ENCODE measurements at places on chromosomes 7 and 10.

DNA sequence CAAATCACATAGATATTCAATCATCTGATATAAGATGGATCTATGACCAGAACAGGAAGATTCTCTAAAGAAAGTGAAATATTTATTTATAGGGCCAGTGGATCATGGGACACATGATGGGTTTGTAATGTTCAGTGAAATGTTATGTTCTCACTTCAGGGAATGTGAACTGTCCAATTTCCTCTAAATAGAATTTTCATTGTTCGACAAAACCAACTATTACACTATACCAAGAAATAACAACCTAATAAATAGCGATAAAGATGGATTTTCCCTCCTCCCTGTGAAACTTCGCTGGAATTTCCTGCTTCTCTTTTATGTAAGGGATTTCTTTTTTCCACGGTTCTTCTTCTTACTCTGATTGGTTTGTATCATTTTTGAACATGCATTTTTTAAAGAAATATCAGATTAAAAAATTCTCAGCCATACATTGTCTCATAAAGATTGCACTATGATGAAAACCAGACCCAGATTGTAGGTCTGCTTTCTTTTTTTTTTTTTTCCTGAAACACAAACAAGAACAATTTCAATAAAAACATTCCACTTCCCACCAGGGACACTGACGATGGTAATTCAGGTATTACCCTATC is 139.8 kb upstream of the ZEB1 start:
- DNase-seq, result no peak

DNA sequence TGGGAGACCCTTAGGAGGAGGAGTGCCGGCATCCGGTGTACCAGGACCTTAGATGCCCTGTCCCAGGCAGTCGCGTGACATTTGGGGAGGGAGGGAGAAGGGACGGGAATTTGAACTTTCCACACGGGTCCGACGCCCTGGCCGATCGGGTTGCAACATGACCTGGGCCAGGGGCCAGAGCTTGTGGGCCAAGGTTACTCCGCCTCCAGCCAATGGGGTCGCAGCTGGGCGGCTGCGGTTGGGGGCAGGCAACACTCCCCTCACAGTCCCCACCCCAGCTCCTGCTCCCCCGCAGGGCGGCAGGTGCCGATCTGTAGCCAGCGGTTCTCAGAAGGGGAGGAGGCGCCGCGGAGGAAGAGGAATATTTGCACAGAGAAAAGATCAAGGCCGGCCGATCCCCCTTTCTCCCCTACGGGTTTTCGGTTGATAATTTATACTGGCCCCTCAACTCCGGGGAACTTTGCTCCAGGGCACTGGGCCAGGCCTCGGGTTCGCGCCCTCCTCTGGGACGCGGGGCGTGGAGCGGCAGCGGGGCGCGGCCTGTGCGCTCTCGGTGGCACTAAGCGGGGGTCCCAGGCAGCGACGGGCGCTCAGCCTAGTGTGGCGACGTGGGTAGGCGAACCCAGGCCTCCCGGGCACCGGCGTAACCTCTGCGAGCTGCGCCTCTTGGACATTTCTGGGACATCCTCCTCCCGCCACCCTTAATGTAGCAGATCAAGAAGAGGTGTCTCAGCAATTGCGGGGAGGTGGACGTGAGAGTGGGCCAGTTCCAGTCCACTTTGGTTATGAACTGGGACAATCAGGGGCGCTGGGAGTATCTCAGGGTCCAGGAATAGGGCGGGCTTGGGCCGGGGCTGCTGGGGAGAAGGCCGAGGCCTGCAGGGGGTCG is 1.2 kb downstream of the MLXIPL start:
- DNase-seq, result no peak

DNA sequence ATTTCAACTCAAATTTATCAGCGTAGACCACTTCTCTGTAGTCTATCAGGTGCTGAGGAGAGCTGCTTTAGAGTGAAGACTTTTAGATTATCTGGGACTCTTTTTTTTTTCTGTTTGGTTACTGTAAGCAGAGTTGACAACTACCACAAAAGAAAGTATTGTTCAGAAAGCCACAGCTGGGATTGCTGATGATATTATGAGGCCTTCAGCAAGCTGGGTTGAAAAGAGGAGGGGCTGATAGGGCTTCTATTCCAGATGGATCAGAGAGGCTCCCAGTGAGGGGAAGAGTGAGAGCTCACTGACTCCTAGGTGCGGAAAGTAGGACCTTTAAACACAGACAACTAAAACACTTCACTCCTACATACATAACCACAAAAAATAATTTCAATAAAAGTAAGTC is 188.5 kb upstream of the FERD3L start:
- no peak for DNase-seq

- DNase-seq, result no peak
Observed at GRCh38 chr10:133246236-133246626, 8.6 kb downstream of the VENTX start.

DNA sequence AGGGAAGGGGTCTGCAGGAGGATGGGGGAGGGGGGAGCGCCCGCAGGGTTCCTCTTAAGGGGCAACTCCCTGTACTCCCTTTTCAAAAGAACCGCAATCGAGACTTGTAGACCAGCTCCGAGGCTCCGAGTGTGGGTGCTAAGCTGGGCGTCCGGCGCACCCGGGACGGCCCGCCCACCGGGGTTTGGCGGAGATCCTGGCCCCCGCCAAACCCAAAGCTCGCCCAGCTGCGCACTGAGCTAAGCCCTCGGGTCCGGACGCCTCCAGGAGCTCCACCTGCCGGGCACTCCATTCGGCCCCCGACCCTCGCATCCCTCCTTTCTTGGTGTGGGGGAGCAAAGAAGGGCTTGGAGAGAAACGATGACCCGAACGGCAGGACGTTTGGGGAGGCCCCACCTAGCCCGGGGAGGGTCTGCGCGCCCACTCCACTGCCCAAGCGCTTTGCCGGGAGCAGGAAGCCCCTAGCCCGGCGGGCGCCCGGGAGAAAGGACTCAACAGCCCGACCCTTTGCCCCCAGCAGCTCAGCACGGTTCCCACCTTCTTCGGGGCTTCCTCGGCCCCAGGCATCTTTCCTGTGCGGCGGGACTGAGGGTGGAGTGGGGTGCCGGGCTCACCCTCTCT is 651 bp downstream of the AFAP1L2 start:
- DNase-seq, result no peak

DNA sequence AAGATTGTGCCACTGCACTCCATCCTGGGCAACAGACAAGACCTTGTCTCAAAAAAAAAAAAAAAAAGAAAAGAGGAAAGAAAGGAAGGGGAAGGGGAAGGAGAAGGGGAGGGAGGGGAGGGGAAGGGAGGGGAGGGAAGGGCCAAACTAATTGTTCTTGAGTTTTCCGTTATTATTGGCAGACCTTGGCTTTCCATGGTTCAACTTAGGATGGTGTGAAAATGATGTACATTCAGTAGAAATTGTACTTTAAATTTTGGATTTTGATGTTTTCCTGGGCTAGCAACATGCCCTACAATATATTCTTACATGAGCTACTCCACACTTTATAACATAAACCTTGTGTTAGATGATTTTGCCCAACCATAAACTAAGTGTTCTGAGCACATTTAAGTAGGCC is 1.2 kb upstream of the TMEM72 start:
- no peak for DNase-seq

GRCh38 chr10:90906596-90906995 is 14.3 kb downstream of the ANKRD1 start:
- no peak for DNase-seq

DNA sequence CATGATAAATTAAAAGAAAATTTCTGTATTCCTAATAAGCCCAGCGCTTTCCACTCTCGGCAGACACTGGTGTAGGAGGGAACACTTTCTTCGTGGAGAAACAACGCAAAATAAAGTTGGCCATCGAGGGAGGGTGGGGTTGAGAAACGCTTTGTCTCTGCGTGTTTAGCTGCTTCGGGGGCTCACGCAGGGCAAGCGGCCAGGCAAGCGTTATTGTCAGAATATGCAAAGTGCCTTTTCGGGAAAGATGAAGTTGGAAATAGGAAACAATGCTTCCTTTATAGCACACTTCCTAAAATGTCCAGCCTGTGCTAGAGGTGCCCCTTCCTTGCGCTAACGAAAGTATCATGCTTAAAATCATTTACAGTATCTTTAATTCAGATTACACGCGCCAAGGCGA is 1.9 kb upstream of the EBF3 start:
- DNase-seq, result no peak
